ENCODE measurements at places on chromosomes 3 and 15.
A peak's percentile ranks its signal among the peaks of the same experiment; 100 is the strongest.

GRCh38 chr3:71355862-71356261, 227.7 kb downstream of the FOXP1 start:
- no peak overlapping the region for H3K27ac ChIP-seq
- no peaks in the 10 kb centered on the region for H3K27me3 ChIP-seq
- DNase-seq: no peak
- no peaks in the 10 kb centered on the region for H3K4me1 ChIP-seq
- H3K4me3 ChIP-seq: no peak overlapping the region

GRCh38 chr3:182238126-182238525, 526.4 kb downstream of the SOX2 start:
- H3K36me3 ChIP-seq: no peaks in the 10 kb centered on the region
- no peak for DNase-seq
- no peak overlapping the region for H3K4me3 ChIP-seq
- no peaks in the 10 kb centered on the region for H3K27me3 ChIP-seq

DNA sequence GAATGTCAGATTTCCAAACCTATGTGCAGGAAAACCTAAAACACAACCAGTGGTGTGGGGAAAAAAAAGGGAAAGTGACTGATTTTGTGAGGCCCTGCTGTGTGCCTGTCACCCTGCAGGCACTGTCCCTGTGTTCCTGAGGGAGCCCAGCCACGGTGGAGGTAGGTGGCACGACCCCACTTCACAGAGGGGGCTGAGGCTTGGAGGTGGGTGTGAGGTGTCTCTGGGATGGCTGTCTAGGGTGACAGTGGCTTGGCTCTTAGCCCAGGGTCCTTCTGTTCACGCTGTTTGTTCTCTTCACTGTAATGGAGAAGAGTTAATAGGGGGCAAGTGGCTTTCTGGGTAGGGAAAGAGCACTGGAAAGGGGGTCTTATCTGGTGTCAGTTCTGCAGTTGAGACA, 22.6 kb downstream of the RASGRF1 start:
- no peak overlapping the region for H3K4me3 ChIP-seq
- H3K27ac ChIP-seq: no peak overlapping the region
- H3K36me3 ChIP-seq: no peaks in the 10 kb centered on the region
- H3K27me3 ChIP-seq: no peaks in the 10 kb centered on the region

DNA sequence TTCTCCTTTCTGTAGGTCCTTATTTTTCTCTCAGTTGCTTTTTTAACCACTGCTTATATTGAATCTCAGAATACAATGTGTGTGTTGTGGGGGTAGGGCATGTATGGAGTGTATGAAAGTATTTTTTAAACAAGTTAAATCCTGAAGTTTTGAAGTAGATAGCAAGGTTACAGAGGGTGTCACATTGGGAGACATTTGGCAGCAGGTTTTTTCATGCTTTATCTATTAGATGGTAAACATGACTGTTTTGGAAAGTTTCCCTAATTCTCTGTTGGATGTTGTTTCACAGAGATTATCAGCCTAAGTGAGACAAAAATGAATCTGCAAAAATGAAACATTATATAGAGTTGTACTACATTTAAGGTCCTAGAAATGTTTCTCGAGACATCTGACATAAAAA, 190.6 kb upstream of the ARPP21 start:
- no peak for DNase-seq
- no peaks in the 10 kb centered on the region for H3K4me1 ChIP-seq
- no peaks in the 10 kb centered on the region for H3K27me3 ChIP-seq
- H3K4me3 ChIP-seq: no peak overlapping the region
- no peak overlapping the region for H3K27ac ChIP-seq
- no peaks in the 10 kb centered on the region for H3K36me3 ChIP-seq

- no peaks in the 10 kb centered on the region for H3K36me3 ChIP-seq
- H3K4me1 ChIP-seq: peaks cover 11% of the 10 kb centered on the region
- H3K27ac ChIP-seq: peak overlapping the region; percentile 63
- no peak for DNase-seq
Measured at GRCh38 chr15:91100814-91101607, 954 bp downstream of the SV2B start.

DNA sequence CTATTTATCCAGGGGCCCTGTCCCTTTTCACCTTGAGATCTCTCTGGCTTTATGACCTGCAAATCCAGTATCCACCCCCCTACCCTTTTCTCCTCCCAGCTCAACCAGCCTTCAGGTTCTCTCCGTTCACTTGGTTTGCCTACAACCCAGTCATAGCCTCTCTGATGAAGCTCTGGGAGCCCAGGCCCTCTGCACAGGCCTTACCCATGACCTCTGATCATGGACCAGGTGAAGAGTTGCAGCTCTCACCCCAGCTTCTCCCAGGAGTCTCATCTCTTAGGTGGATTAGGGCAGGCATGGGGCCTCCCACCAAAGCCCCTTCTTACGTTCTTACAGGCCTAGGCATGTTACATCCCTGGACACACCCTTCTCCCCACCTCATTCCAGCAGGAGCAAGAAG, 59.8 kb downstream of the EXOG start:
- H3K36me3 ChIP-seq: no peaks in the 10 kb centered on the region
- H3K27ac ChIP-seq: no peak overlapping the region
- H3K4me1 ChIP-seq: no peaks in the 10 kb centered on the region
- no peak for DNase-seq
- no peaks in the 10 kb centered on the region for H3K27me3 ChIP-seq

GRCh38 chr3:169836078-169836941, 23.6 kb upstream of the LRRC34 start:
- no peak overlapping the region for H3K27ac ChIP-seq
- no peak overlapping the region for H3K4me3 ChIP-seq
- no peaks in the 10 kb centered on the region for H3K4me1 ChIP-seq
- no peaks in the 10 kb centered on the region for H3K36me3 ChIP-seq

- no peak overlapping the region for H3K4me3 ChIP-seq
- H3K27ac ChIP-seq: peak overlapping the region; percentile 76
- H3K27me3 ChIP-seq: no peaks in the 10 kb centered on the region
- DNase-seq: no peak
- no peaks in the 10 kb centered on the region for H3K36me3 ChIP-seq
- no peaks in the 10 kb centered on the region for H3K4me1 ChIP-seq
Measured at GRCh38 chr15:68653031-68653635, 74.3 kb downstream of the CORO2B start.

DNA sequence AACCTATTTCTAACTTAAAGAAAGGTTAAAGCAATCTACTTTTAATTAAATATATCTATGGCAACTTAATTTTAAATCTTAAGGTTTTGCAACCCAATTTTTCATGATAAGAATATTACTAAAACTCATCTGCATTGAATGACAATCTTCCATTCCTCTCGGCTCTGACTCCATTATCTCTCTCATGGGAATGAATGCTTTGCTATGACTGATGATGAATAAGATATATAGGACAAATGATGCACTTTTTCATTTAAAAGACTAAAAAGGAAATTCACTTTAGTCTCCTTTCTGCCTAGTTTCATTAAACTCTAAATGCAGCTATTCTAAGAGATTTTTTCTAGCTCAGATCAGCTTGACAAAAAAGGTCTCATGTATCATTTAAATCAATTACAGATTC, 68.7 kb downstream of the GBE1 start:
- H3K27me3 ChIP-seq: no peaks in the 10 kb centered on the region
- no peak overlapping the region for H3K4me3 ChIP-seq
- H3K36me3 ChIP-seq: no peaks in the 10 kb centered on the region
- H3K4me1 ChIP-seq: no peaks in the 10 kb centered on the region
- no peak for DNase-seq
- H3K27ac ChIP-seq: no peak overlapping the region

DNA sequence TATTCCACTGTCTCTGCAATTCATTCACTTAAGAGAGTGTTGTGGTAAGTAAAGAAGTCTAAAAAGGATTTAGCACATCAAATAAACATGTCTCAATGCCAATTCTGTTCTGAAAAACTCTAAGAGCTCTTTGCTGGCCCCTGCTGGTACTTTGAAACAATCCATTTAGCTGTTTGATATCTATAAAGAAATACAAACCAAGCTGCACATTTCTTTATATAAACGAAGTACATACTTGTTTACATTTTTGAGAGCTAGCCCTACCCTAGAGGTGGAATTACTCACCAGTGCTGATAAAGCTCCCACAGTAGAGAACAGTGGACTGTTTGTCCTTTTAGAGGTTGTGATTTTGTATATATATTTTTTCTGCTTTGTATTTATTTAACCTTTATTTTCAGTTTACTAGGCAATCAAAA, 75.5 kb downstream of the NEDD4 start:
- H3K4me1 ChIP-seq: peaks cover 15% of the 10 kb centered on the region
- no peak for DNase-seq
- H3K27me3 ChIP-seq: no peaks in the 10 kb centered on the region
- no peaks in the 10 kb centered on the region for H3K36me3 ChIP-seq
- no peak overlapping the region for H3K27ac ChIP-seq
- H3K4me3 ChIP-seq: no peak overlapping the region

DNA sequence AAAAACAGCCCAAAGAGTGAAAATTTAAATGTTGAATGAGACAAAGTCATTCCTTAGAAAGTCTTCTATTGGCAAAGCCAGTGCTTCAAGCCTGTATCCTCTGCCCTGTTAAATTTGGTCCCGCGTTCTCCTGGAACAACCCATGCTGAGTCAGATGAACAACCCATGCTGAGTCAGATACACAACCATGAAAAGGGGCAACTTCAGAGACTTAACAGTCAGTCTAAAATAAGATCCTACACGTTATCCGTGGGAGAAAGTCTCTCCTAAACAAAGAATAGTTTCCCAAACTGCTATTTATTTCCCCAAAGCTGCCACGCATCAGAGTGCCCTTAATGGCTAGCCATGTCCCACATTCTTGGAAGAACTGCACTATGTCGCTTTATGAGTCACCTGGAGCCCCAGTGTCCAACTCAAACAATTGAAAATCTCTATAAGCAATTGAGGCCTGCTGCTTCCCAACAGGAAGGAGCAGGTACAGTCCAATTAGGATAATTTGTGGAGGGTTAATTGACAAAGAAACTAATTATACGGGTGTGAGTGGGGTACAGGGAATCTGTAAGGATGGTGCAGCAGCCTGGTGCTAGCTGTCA, 66.1 kb downstream of the WHAMM start:
- H3K27ac ChIP-seq: no peak overlapping the region
- no peak overlapping the region for H3K4me3 ChIP-seq
- H3K36me3 ChIP-seq: peaks cover 29% of the 10 kb centered on the region
- no peaks in the 10 kb centered on the region for H3K27me3 ChIP-seq
- no peaks in the 10 kb centered on the region for H3K4me1 ChIP-seq

GRCh38 chr15:95911570-95912279, 418.8 kb upstream of the NR2F2 start:
- H3K4me1 ChIP-seq: no peaks in the 10 kb centered on the region
- H3K36me3 ChIP-seq: no peaks in the 10 kb centered on the region
- no peak overlapping the region for H3K27ac ChIP-seq
- no peak overlapping the region for H3K4me3 ChIP-seq
- no peak for DNase-seq

DNA sequence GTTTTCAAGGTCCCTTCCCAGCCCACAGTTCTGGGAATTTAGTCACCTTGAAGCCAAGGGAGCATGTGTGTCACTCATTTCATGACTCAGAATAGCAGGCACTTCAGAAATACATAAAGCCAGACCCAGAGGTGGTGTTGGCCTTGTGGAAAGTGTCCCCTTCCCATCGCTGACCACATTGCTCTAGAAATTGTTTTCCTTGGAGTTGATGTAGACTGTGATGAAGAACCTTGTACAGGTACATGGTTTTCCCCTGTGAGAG, 158.8 kb downstream of the SLCO3A1 start:
- H3K36me3 ChIP-seq: no peaks in the 10 kb centered on the region
- H3K27me3 ChIP-seq: no peaks in the 10 kb centered on the region
- H3K4me3 ChIP-seq: no peak overlapping the region
- no peaks in the 10 kb centered on the region for H3K4me1 ChIP-seq
- H3K27ac ChIP-seq: no peak overlapping the region

- H3K4me1 ChIP-seq: peaks cover 20% of the 10 kb centered on the region
- H3K27ac ChIP-seq: no peak overlapping the region
- H3K36me3 ChIP-seq: no peaks in the 10 kb centered on the region
- no peaks in the 10 kb centered on the region for H3K27me3 ChIP-seq
- H3K4me3 ChIP-seq: no peak overlapping the region
- peak; percentile 15 for DNase-seq
Measured at GRCh38 chr3:100650651-100651619, 41.5 kb downstream of the ADGRG7 start.

DNA sequence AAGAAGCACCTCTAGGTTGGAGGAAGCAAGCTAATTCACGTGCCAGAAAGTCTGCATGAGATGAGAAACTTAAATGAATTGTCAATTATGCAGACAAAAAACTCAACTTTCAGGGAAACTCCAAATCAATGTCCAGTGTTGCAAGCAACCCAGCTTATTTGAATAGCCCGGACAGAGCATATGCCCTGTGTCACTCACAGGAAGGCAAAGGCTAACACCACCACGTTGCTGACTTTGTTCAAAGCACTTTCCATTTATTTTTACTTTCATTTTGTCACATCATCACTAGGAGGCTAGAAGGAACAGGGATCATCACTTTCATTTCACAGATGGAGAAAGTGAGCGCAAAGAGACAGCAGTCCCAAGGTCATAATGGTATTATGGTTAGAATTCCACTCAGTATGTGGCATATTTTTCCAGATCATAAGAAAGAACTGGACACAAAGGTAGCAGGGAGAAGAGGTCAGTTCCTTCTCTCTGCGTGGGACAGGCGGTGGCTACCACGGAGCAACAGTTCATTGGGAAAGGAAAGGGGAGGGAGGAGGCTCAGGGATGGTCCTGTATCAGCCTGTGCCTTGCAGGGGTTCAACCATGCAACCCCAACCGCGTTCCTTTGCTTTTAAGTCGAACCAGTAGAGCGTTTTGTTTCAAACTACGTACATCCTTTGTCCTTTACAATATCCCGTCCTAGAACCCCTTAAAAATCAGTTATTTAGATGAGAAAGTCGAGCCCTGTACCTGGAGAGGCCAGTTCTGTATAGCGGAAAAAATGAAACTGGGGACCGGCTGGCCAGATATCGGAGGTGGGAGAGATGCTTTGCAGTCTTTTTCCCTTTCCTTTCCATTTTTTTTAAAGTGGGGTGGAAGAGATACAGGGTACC, 1.1 kb downstream of the HEG1 start:
- no peaks in the 10 kb centered on the region for H3K36me3 ChIP-seq
- peak overlapping the region; percentile 84 for H3K4me3 ChIP-seq
- H3K4me1 ChIP-seq: peaks cover 23% of the 10 kb centered on the region
- DNase-seq: peak; percentile 46
- H3K27ac ChIP-seq: peak overlapping the region; percentile 96

DNA sequence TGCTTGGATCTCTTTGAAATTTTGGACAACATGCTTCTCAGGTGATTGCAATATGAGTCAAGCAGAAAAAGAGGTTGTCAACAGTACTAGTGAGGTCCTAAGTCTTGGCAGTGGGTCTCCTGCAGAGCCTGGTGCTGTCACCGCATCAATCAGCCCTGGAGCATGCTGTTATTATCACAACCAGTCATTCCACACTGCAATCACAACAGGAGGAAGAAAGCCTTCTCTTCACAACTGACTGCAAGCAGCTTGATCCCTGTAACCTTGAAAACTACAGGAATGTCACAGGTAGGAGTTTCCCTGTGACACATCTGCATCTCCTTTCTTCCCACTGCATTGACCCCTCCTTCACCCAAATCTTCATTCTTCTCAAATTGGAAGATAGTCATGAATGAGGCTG, 451.1 kb upstream of the ATP11B start:
- H3K27ac ChIP-seq: no peak overlapping the region
- no peak overlapping the region for H3K4me3 ChIP-seq
- H3K4me1 ChIP-seq: no peaks in the 10 kb centered on the region
- DNase-seq: no peak

GRCh38 chr3:80244390-80244789, 476.6 kb upstream of the ROBO1 start:
- H3K4me3 ChIP-seq: no peak overlapping the region
- H3K4me1 ChIP-seq: no peaks in the 10 kb centered on the region
- H3K27ac ChIP-seq: no peak overlapping the region
- DNase-seq: no peak
